A172 (cell line): ENCODE measurements at places on chromosomes 12 and 14. TPM values are rescaled to one million over a fixed set of nuclear protein-coding genes. Genes with fewer than 3 reads are reported as not detected.

SALL2 gene
- total RNA-seq = 2.9 and 4.0 TPM in 2 replicates

BBS10 gene
- total RNA-seq = 31.4 and 32.8 TPM in 2 replicates

PRICKLE1 gene
- 4.1 and 77.2 TPM in 2 replicates for total RNA-seq

RND1 gene
- total RNA-seq = 0.12 and 0.24 TPM in 2 replicates

SMIM10L1 gene
- 5.2 and 8.0 TPM in 2 replicates for total RNA-seq

- no peak for DNase-seq
Observed at GRCh38 chr12:100422646-100423045, 51.0 kb upstream of the NR1H4 start.

GRCh38 chr12:55970775-55971174 lies 3.1 kb upstream of the RAB5B start:
- DNase-seq = no peak

- no peak for DNase-seq
Observed at GRCh38 chr12:25364529-25365339, 114.0 kb upstream of the KRAS start.

DNA sequence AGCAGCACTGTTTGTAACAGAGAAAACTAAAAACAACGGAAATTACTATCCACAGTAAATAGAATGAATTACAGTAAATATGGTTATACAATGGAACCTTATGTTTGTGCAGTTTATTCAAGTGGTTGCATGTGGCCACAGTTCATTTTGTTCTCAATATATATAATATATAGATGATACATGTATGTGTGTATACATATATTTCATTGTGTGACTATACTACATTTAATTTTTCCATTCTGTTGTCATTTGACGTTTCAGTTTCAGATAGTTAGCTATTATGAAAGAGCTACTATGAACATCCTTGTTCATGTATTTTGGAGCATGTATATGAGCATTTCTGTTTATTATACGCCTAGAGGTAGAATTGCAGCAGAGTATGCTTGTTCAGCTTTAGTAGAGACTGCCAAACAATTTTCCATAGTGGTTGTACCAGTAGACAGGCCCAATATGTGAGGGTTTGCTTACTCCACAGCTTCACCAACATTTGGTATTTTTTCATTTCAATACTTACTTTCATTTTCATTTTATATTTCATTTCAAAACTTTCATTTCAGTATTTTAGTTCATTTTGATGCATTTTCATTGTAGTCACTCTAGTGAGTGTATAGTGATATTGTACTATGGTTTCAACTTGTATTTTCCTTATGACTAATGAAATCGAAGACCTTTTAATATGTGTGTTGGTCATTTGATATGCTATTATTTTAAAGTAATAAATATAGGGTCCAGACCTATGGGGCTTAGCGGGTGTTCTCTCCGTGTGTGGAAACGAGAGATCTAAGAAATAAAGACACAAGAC lies 141.5 kb upstream of the FGD4 start:
- no peak for DNase-seq

GRCh38 chr14:75214558-75214957 lies 38.1 kb upstream of the TMED10 start:
- DNase-seq = no peak

DNA sequence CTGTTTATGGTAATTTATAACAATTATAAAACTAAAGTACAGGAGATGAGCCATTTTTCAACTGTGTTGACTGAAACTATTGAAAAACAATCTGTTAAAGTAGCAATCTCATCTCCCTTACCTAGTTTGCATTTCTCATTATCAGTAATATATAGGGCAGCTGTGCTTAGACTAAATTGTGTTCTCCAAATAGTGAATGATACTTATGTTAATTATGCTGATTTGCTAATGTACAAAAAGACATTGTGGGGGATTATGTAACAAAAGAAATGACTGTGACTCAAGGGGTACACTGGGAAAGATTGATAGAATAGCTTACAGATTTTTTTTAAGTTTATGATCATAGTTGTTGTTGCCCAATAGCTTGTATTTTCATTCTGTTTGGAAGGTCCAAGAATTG lies 207.7 kb downstream of the FUT8 start:
- DNase-seq = no peak

DNA sequence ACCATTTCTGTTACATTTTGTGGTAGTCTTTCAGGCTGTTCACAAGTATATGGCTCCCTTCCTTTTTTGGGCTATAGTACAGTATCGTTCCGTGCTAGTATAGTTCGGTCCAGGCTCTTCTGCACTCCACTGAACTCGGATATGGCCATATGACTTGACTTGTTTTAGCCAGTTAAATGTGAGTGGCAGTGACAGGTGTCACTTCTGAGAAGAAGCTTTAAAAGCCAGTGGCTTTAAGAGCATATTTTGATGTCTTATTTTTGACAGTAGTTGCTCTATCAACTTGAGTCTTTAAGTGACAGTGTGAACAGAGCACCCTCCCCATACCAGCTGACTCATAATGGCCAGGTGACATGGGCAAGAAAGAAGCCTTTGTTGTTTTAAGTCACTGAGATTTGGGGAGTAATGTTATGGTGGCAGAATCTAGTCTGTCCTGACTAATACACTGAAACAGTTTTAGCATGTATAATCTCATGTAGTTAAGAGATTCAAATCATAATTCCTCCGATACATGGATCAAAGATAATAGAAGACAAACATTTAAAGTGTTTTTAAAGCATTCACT lies 64.6 kb downstream of the ANO4 start:
- DNase-seq = no peak

DNA sequence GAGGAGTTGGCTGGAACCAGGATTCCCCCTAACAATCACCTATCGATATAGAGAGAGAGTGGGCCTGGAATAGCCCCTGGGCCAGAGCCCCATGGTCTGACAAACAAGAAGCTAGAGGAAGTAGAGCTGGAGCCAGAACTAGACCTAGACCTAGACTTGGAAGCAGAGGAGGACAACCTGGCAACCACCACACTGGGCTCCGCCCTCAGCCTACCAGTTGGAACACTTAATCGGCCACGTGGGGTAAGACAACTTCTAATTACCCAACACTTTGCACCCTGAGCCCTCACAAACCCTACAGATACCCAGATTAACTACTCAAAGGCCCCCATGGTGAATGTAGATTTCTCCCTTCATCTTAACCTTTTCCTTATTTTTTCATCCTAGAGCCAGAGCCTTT lies 4.6 kb upstream of the PA2G4 start:
- no peak for DNase-seq

- DNase-seq = no peak
Observed at GRCh38 chr12:48280572-48280971, 70.1 kb downstream of the ZNF641 start.
